ENCODE measurements at places on chromosomes 3 and 15.

DNA sequence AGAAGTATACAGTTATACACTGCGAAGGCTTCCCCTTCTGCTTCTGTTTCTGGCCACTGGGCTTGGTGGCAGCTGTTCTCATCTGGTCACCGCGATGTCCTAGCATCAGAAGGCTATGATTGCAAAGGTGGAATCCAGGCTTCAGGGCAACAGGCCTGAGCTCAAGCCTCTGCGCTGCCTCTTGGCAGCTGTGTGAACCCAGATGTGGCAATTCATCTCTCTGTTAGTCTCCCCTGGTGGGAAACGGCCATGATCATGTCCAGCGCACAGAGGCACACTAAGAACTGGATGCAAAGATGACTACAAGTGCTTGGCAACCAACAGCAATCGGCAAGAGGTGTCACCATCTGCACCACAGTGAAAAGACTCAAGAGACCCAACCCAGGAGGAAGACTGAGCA lies 78.9 kb downstream of the PCSK6 start:
- no peak for DNase-seq

- DNase-seq = peak; percentile 90
These were observed 470.2 kb upstream of the TPRG1 start for GRCh38 chr3:188701485-188701969.

DNA sequence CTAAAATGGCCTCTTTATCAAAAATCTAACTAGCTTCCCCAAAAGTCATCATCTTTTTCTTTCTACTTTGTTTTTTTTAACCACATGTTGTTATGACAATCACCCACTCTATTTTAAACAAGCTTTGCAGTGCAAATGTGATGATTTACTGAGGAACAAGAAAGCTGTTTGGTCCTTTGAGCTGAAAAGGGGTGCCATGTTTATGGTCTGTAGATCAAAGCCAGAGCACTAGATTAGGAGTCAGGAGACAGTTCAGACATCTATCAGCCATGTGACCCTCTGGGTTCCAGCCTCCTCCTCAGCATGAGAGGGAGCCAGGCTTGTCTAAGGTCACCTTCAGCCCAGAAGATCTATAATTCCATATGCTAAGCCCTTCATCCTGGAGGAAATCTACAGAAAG lies 65.9 kb downstream of the RPL22L1 start:
- no peak for DNase-seq

DNA sequence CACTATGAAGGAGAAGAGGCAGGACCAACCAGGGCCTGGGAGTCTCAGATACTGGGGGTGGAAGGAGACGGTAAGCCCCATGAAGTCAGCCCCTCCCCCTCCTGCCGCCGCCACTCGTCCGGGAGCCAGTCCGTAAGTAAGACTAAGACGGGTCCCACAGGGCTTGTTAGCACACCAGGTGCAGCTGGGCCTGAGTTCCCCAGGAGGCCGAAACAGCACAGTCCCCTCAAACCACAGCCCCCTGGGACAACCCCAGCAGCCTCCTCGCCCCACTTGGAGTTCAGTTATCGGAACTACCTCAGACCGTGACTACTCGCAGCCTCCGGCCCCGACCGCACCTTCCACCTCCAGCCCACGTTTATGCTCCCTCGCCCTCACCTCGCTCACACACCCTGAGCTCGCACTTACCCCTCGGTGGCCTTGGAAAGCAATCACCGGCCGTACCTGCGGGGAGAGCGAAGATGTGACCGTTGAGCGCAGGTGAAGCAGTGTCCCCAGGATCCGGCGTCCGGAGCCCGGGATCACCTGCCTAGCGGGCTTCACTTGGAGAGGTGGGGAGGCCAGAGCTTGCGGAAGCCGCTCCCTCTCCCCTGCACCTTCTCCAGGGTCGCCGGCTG lies 557 bp downstream of the ELL3 start:
- no peak for DNase-seq

- DNase-seq = no peak
These were observed 1.9 kb downstream of the TCF12 start for GRCh38 chr15:56920367-56920627.

- no peak for DNase-seq
These were observed 30.7 kb downstream of the ATP13A5 start for GRCh38 chr3:193347521-193348501.

GRCh38 chr3:110984456-110985250 lies 87.0 kb upstream of the NECTIN3 start:
- DNase-seq = no peak

DNA sequence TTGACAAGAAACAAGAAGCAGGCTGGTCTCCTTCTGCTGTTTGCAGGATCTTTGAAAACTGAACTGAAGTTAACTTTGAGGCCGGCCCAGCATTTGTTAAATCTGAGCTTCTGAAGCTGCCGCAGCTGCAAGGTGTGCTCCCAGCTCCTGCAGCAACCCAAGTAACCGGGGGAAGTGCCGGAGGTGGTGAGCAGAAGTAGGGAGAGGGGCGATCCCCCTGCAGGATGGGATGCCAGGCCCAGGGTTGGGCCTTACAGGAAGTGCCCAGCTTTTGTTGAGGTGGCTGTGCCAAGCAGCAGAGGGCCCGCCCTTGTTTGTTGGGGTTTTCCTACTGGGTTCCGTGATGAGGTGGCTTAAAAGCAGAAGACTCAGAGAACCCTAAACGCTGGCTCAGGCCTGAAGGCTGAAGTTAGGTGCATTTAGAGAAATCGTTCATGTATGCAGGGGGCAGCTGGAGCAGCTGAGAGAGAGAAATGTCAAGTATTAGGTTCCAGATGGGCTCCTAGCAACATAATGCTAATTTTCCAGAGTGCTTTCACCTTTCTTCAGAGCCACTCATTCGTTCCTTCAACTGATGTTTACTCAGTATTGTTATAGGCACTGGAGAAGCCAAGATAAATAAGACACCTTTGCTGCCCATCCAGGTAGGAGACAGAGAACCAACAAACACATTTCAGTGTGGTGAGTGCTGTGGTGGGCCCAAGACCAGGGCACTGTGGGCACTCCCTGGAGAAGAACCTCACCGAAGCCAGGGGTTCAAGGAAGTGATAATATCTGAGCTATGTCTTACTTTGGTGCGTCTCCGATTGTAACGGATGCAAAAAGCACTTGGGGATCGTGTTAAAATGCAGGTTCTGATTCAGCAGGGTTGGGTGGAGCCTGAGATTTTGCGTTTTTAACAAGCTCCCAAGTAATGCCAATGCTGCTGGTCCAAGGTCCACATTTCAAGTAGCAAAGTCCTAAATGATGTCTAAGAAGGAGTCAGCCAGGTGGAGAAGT lies 42.2 kb upstream of the PLCL2 start:
- peak; percentile 73 for DNase-seq

DNA sequence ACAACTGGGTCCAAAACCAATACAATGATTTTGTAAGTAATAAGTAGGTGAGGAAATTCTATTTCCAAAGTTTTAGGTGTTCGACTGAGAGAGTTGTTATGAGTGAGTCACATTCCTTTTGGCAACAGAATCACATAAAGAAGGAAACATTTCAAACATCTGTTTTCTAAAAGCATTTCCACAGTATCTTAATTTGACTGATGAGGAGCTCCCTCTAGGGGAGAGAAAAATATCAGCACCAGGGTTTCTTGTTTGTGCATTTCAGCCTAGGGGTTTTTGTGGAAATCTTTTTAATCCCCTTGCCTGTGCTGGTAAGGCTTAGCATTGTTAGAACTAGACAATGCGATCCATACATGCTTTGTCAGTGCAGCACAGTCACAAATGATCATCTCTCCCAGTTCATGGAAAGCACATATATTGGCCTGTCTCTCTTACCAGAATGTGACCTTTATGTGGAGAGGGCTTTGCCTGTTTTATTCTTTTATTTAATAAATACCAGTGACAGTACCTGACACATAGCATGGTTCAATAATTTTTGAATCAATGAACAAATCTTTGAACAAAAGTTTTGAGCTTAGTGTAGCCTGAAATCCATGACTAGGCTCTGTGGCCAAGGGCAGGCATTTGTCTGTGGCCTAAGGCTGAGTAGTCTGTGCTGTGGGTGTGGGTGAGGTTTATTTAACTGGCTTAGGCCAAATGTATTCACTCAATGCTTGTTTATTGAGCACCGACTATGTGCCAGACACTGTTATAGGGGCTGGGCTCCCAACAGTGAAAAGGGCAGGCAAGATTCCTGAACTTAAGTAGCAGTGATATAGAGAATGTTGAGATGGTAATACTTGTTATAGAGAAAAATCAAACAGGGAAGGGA lies 21.1 kb upstream of the IQCF6 start:
- DNase-seq = peak; percentile 53

Measured in inflammatory macrophage treated with lipopolysaccharide for 4 hours (primary cell).